C1 segment of cervical spinal cord (tissue), 14 donors: ENCODE measurements at places on chromosomes 12 and 14.
A peak's percentile ranks its signal among the peaks of the same experiment; 100 is the strongest.

DNA sequence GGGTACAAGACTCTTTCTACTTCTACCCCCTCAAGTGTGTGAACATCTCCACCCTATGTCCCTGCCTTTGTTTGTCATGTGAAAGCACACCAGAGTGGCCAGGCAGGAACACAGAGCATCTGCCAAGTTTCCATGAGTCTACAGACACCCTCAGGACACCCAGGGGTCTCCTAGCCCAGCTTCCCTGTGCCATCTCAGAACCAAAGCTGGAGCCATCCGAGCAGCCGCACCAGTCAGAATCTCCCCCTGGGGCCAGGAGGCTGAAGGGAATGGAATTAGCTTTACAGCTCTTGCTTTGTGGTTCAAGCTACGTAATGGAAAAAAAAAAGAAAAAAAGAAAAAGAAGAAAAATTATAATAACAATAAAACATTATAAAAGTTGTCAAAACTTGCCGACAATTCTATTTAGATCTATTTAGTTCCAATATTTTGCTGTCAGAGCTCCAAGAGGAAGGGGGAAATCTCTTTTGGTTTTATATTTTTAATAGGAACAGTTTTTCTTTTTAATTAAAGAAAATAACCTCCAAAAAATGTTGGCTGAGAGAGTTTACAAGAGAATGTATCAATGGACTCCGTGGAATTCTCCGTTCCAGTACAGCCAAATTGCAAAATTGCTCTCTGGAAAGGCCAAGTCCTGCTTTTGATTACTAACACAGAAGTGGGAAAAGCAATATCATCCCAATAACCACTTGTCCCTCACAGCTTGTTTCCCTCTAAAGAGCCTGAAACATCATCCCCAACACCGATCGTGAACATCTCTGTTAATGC is 37.1 kb downstream of the TBX5 start:
- no peak for DNase-seq

DNA sequence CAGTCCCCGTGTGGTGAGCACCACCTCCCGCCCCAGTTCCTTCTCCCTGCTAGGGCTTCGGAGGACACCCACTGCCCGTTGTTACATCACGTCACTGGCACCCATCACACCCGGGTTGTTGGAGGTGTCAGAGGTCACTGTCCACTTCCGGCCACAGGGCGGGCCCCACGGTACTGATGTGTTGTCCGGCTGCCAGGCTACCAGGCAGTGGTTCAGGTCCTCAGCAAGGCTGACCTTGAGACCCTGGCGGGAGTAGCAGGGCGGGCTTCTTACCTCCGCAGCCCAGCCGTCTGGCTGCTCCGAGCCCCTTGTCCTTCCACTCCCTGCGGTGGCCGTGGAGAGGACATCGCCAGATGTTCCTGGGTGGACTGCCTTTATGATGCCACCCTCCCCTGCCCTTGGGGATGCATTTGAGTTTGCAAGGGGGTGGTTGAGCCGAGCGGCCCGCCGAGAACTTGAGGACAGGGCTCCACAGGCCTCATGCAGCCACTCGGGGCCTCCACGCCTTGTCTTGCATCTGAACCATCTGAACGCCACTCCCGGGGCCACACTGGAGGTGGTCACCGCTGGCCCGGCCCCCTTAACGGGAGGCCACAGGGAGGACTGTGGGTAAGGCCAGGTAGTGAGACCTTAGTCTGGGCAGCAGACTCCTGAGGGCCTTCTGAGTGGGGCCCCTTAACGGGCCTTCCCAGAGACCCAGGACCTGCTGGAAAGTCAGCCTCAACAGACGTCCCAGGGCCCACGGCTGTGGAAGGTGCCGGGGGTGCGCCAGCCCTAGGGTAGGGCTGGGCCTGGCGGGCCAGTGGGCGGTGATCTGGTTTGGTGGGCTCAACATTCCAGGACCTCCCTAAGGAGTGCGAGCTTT is 27.1 kb upstream of the PLD4 start:
- no peak for DNase-seq

DNA sequence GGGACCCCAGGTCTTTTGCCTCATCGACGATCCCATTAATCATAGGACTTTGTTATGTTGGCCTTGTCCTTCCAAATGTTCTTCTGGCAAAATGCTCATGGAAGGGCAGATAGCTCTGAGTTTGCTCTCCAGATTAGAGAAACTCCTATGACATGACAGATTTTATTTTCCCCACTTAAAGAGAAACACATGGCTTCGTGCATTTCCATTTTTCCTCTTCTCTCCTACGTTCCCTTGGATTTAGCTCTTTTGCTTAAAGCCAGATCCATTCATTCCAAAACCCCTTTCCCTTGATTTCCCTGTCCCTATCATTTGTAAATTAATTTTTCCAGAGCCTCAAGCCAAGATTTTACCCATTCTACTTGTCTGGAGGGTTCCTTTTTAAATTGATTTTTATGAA is 2.9 kb downstream of the PRIMA1 start:
- DNase-seq, result no peak

- DNase-seq, result no peak
Observed at GRCh38 chr12:27498149-27498548, 25.9 kb upstream of the PPFIBP1 start.

DNA sequence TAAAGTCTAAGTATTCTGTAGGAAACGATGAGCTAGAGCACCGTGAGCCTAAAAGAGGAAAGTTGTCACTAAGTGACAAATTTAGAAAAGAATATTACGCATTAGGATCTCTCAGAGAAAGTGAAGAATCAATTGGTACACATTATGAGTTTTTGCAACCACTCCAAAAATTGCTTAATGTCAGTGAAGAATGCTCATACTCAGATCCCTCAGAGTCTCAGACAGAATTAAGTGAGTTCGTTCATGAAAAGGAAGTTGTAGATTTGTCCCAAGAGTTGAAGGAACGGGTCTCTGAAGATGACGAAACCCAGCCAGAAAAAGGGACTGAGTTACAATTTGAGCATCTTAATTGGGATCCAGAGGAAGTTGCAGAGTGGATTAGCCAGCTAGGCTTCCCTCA is 1.5 kb downstream of the SAMD15 start:
- DNase-seq, result no peak

- no peak for DNase-seq
Observed at GRCh38 chr12:6201826-6202225, 1.6 kb downstream of the CD9 start.

- no peak for DNase-seq
Observed at GRCh38 chr12:92769124-92769901, 66.5 kb downstream of the PLEKHG7 start.

GRCh38 chr14:75338398-75338797 is 59.8 kb downstream of the FOS start:
- DNase-seq, result no peak

- no peak for DNase-seq
Observed at GRCh38 chr12:98291828-98292227, 223.6 kb upstream of the TMPO start.

DNA sequence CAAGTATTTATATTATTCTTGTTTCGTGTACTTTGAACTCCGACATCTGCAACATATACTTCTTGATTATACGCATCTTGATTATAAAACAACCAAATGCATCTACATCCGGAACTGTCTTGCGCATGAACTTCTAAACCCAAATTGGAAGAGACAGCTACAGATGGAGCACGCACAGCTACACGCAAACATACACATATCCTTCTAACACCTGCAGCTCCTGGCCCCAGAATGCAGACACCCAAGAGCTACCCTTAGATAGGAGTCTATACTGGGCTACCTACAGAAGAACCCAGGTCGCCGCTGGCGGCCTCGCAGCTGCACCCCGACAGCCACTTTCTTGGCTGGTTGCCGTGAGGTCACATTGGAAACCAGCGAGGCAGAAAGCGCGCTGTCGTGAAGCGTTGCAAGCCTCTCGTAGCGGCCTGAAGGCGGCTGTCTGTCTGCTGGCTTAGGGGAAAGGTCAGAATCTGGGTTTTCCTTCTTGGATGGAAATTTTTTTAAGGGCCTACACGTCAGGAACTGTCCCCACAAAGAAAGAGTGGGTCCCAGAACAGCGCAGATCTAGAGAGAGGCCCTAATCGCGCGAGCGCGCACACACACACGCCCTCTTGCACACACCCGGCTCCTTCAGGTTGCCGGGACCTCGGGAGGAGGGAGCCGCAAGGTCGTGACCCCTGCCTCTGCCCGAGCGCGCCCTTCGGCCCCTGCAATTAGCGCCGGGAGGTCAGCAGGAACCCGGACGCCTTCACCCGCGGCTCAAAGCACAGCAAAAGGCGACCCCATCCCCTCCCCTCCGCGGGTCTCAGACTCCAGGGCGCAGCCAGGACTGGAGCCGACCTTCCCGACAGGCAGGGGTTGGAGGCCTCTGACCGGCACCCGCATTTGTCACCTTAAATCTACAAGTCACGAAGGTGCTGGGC is 17.0 kb downstream of the TBX3 start:
- no peak for DNase-seq

- DNase-seq, result no peak
Observed at GRCh38 chr14:105867961-105868599, 341.7 kb downstream of the TMEM121 start.

- DNase-seq, result no peak
Observed at GRCh38 chr14:20799892-20800544, 2.6 kb downstream of the RNASE1 start.

DNA sequence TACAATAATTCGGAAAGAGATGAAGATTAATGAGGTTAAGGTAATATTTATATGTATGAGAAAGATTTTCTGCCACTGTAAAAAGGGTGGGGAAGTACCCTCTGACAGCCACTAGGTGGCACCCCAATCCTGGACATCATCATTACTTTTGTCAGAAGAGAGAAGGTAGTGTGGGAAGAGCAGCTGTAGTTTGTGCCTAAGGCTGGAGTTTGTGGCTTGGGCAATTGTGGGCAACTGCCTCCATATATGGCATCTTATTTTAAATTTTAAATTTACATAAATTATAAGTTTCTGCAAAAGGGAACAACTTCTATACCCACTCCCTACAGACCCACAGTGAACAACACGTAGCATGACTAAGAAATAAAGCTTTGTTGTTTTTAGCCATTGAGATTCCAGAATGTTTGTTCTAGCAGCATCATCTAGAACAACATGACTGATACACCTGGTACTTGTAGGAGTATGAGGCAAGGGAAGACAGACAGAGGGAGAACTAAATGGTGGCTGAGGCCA is 34.4 kb upstream of the SYCP3 start:
- DNase-seq, result no peak

DNA sequence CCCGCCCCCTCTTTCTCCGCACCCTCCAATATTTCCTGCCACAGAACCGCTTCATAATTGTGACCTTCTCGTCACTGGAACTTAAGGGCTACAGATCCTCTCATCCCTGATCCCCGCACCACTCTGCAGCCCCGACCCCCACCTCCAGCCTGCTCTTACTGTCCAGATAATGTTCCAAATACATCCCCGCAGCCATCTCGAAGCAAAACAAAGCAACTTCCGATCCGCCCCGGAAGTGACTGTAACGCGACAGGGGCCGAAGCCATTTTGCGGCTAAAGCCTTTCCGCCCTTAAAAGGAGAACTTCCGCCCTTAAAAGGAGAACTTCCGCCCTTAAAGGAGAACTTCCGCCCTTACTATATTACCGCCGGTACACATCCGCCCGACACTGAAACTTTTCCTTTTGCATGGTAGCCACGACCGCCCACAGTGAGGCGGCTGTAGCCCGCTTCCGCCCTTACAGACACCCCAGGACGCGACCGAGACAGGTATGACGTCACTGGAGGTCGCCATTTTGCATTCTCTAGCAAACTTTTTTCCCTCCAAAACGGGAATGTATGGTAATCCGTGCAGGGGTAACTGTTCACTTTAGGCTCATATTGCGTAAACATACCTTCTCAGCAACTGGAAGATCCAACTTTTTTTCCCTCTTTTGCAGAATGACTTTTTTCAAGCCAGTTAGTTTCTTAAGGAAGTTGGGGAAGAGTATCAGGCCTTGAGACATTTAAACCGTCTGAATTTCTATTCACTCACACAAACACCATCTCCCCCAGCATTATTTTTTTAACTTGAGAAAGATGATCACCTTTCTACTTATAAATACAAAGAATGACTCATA is at the start of gene ING4:
Gene ING4, minus strand, starts transcription at position 214 of the 837 bp plus-strand sequence. Its CDS starts 18 bp downstream, at position 196.
- DNase-seq, result peak; percentile 99

DNA sequence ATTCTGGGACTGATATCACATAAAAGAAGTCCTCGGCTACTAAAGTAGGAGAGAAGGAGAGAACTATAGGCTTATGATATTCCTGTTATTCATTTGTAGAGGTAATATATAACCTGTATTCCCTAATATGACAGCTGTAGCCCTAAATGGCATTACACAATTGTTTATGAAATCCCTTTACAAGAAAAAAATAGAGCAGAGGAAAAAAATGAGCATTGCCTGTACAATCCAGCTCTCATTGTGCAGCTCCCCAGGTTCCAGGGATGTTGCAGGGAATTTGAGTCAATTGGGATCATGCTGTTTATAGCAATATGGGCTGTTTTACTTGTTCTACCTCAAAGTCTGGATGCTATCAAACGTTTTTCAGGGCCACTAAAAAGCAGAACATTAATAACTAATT is 173.1 kb downstream of the APAF1 start:
- DNase-seq, result no peak

- DNase-seq, result no peak
Observed at GRCh38 chr14:99633141-99633540, 11.8 kb upstream of the HHIPL1 start.

GRCh38 chr12:56134897-56135296 is 6.8 kb downstream of the ESYT1 start:
- DNase-seq, result no peak

DNA sequence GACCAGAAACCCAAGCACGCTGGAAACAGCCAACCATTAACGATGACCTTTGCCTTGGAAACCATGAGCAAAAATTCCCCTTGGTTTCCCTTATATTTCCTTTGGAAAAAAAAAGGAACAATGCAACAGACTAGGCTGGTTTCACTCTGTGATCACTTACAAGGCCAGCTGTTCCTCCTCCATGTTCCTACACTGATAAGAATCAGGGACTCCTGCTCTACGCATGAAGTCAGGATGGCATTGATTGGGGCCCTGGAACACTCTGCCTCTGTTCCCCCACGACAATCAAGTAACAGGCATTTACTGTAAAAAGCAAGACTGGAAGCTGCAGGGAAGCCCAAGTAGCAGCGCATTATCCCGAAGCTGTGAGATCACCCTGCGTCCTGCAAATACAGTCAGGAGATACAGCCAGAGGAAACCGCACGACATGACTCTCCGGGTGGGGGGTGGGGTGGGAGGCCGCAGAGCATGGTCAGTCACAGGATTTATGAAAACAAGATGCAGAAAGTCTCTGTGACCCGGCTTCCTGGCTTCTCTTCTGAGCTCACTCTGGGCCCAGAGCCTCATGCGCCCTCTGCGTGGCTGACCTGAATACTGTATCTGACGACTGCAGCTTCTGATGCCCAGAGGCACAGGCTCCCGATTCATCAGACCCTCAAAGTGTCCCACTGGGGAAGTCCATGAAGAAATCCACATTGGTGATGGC is 31.1 kb downstream of the SSH1 start:
- DNase-seq, result no peak

- DNase-seq, result no peak
Observed at GRCh38 chr12:46073321-46073720, 82.9 kb upstream of the SCAF11 start.
